ENCODE measurements at places on chromosomes 4 and X.

GRCh38 chrX:24298191-24298590, 15.7 kb downstream of the SUPT20HL2 start:
- no peak for DNase-seq

- no peak for DNase-seq
Measured at GRCh38 chr4:28443801-28444412, 1583.3 kb downstream of the STIM2 start.

- no peak for DNase-seq
Measured at GRCh38 chrX:133094098-133094731, 2.7 kb downstream of the USP26 start.

DNA sequence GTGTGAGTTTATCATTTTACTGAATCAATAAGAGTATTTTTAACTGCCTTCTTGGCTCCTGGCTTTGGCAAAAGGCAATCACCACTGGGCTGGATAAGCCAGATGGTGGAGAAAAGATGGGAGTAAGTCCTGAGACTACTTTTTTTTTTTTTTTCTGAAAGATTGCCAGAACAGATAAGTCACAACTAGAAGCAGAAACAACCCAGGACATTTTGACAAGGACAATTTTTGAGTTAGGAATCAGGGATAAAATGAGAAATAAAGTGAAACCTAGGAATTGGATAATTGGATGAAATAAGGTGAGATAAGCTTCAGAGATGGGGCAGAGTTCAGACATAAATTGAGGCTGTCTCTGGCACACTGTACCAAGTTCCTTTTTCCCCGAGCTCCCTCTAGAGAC, 471.0 kb downstream of the KLHL13 start:
- DNase-seq, result no peak

GRCh38 chrX:50876551-50876950, 34.0 kb upstream of the BMP15 start:
- no peak for DNase-seq

GRCh38 chr4:137474711-137475301, 57.5 kb downstream of the PCDH18 start:
- no peak for DNase-seq

DNA sequence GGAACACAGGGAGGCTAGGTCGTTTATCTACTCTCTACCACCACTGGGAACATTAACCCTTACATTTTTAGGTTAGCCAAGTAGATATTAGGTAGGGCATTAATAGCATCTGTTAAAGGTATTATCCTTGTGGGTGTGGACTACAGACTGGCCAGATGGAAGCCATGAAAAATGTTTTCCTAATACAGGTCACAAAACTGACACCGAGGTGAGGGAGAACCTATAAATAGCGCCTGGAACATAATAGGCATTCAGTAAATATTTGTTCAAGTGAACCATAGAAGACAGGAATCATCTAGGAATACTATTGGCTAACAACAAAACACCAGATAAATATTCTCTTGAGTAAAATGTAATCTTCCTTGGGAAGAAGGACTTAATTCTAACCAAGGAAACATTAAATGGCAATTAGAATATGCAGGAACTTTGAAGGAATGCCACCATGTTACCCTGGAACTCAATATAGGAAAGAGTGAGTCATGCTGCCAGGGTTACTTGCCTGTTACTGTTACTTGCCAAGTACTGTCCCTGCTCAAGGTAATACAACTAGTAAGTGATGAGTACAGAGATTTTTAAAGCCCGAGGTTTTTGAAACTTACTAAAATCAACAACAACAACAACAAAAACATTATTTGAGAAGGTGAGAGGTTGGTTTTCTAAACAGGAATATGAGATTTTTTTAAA, 79.0 kb downstream of the SOX3 start:
- DNase-seq, result no peak

All from esophagus muscularis mucosa (tissue), 4 donors.